Activated CD8-positive, alpha-beta T cell treated with anti-CD3 and anti-CD28 coated beads for 36 hours (primary cell): ENCODE measurements at places on chromosomes 2 and 18. TPM values are rescaled to one million over a fixed set of nuclear protein-coding genes. Genes with fewer than 3 reads are reported as not detected.

- H3K4me1 ChIP-seq = peaks cover 3% of the 10 kb centered on the region
- no peak for DNase-seq
- no peak overlapping the region for H3K27ac ChIP-seq
- no peaks in the 10 kb centered on the region for H3K27me3 ChIP-seq
- no peaks in the 10 kb centered on the region for H3K36me3 ChIP-seq
- no peak overlapping the region for H3K4me3 ChIP-seq
These were observed 33.6 kb downstream of the GCG start for GRCh38 chr2:162118166-162119031.

Gene INHBB
- total RNA-seq = not detected

Gene ST8SIA5
- total RNA-seq = not detected

Gene HADHB
- 58.8 TPM for total RNA-seq

DNA sequence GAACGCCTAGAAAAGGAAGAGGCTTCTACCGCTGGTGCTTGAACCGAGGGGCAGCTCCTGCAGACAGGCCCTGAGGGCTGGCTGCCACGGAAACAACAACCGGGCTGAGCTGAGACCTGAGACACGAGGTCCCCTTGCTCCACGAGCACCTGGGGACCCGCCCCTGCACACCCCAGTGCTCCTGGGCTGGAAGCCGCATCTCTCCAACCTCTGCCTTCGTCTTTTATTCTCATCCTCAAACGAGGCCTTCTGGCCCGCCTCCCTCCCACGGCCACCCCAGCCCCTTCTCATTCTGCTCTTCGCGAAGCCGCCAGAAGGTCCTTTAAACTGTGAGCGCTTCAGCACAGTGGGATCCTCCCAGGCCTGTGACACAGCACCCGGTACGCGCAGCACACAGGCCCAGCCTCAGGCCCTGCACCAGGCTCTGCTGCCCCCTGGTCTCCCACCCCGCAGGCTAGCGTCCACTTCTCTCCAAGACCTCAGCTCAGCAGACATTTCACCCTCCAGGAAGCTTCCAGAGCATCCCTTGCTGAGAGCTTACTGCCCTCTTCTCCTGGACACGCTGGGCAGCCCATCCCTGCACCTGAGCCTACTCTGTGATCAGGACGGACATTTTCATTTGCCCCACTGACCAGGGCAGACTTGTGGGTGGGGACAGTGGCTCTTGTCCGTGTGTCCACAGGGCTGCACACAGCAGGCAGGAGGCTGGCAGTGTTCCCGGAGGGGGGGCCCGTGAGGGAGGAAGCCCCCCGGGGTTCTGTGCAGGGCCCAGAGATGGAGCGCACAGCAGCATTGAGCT lies 149.7 kb downstream of the PXDN start:
- H3K4me3 ChIP-seq = no peak overlapping the region
- H3K36me3 ChIP-seq = no peaks in the 10 kb centered on the region
- H3K27me3 ChIP-seq = peaks cover 13% of the 10 kb centered on the region
- H3K27ac ChIP-seq = no peak overlapping the region

- no peaks in the 10 kb centered on the region for H3K36me3 ChIP-seq
- H3K27ac ChIP-seq = no peak overlapping the region
- DNase-seq = no peak
- H3K27me3 ChIP-seq = no peaks in the 10 kb centered on the region
- H3K4me3 ChIP-seq = no peak overlapping the region
- H3K4me1 ChIP-seq = peaks cover 5% of the 10 kb centered on the region
These were observed 110.6 kb downstream of the WDSUB1 start for GRCh38 chr2:159175927-159176326.

- no peaks in the 10 kb centered on the region for H3K4me1 ChIP-seq
- no peak overlapping the region for H3K27ac ChIP-seq
- H3K36me3 ChIP-seq = no peaks in the 10 kb centered on the region
- H3K4me3 ChIP-seq = no peak overlapping the region
These were observed 319.5 kb downstream of the ALK start for GRCh38 chr2:29601872-29602271.

GRCh38 chr2:159442159-159442852 lies 155.8 kb upstream of the WDSUB1 start:
- no peak overlapping the region for H3K27ac ChIP-seq
- peaks cover 7% of the 10 kb centered on the region for H3K4me1 ChIP-seq
- DNase-seq = no peak
- no peaks in the 10 kb centered on the region for H3K27me3 ChIP-seq

GRCh38 chr18:78901923-78902794 lies 77.5 kb upstream of the SALL3 start:
- no peak overlapping the region for H3K4me3 ChIP-seq
- no peaks in the 10 kb centered on the region for H3K4me1 ChIP-seq
- H3K36me3 ChIP-seq = no peaks in the 10 kb centered on the region
- no peak for DNase-seq
- no peak overlapping the region for H3K27ac ChIP-seq

Gene VWA3B
- not detected for total RNA-seq

DNA sequence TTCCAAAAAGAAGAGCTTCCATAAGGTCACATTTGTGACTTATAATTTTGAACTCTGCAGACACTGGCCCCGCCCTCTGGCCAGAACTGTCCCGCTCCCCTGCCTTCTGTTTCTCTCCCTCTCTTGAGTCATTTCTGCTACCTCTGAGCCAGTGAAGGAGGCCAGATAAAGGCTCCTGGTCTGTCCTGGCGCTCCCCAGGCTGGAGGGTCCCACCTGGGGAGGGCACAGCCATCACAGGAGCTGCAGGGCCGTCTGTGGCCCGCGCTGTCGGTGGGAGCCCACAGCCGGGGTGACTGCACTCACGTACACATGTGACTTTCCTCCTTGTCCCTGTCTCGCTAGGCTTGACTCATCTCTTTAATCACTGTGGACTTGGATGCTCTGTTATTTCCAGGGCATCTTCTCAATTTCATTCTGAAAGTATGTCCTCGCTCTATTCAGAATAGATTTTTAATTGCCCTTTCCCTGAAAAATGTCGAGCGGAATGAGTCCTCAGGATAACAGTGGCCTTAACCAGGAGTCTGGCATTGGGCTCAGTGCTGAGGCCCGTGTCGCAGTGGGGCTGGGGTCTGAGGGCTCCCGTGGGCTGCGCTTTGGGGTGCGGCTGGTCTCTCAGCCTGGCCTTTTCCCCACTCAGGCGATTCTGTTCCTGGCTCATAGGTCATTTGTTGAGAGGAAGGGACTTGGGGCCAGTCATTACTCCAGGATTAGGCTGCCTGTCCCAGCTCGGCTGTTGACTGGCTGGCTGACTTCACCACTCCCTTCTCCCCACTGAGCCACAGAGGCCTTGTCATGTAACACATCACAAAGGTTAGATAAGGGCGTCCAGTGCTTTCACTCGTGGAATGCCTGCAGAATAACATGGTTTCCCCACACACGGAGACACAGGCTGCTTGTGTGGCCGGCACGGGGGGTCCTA lies 34.5 kb downstream of the KLHL29 start:
- no peaks in the 10 kb centered on the region for H3K4me1 ChIP-seq
- no peaks in the 10 kb centered on the region for H3K27me3 ChIP-seq
- no peak overlapping the region for H3K27ac ChIP-seq
- DNase-seq = no peak
- H3K36me3 ChIP-seq = no peaks in the 10 kb centered on the region

Gene CXCR1
- total RNA-seq = not detected

DNA sequence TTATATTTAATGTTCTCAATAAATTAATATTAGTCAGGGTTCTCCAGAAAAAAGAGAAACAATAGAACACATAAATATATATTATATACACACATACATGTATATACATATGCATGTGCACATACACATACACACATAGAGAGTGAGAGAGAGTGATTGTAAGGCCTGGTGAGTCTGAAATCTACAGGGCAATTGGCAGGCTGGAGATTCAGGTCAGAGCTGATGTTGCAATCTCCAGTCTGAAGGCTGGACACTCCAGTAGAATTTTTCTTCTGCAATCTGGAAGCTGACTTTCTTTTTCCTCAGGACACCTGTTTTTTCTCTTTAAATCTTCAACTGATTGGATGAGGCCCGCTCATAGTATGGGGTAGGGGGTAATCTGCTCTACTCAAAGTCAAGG lies 3.2 kb downstream of the TMEM182 start:
- H3K27ac ChIP-seq = no peak overlapping the region
- no peaks in the 10 kb centered on the region for H3K27me3 ChIP-seq
- H3K4me3 ChIP-seq = no peak overlapping the region
- DNase-seq = no peak
- H3K4me1 ChIP-seq = no peaks in the 10 kb centered on the region

GRCh38 chr2:21650569-21650968 lies 526.8 kb downstream of the TDRD15 start:
- no peak overlapping the region for H3K27ac ChIP-seq
- no peak overlapping the region for H3K4me3 ChIP-seq
- DNase-seq = no peak
- H3K4me1 ChIP-seq = no peaks in the 10 kb centered on the region

Gene G6PC2
- total RNA-seq = not detected

DNA sequence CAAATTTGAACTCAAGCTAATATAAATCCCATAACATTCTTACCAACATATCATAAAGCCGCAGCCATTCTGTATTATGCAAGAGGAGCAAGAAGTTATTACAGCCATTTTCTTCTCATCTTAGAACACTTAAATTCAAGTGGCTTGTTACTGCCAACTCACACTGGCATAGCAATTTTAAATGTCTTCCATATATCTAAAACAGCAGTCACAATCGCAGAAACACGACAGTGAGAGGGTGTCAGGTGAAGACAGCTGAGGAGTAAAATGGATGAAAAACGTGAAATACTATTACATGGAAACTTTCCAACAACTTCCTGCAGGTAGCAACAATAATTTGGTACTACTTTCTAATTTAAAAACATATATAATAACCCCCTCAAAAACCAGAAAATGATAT lies 17.9 kb downstream of the PPP3R1 start:
- no peak overlapping the region for H3K4me3 ChIP-seq
- no peak overlapping the region for H3K27ac ChIP-seq
- H3K27me3 ChIP-seq = no peaks in the 10 kb centered on the region
- peaks cover 78% of the 10 kb centered on the region for H3K4me1 ChIP-seq

Gene OR6B2
- total RNA-seq = not detected

Gene OR6B3
- total RNA-seq = not detected

GRCh38 chr2:134897932-134898331 lies 20.7 kb upstream of the CCNT2 start:
- H3K36me3 ChIP-seq = no peaks in the 10 kb centered on the region
- H3K4me3 ChIP-seq = no peak overlapping the region
- no peak overlapping the region for H3K27ac ChIP-seq
- no peaks in the 10 kb centered on the region for H3K4me1 ChIP-seq

GRCh38 chr2:61535449-61535848 lies 2.7 kb downstream of the XPO1 start:
- peaks cover 44% of the 10 kb centered on the region for H3K36me3 ChIP-seq
- H3K27me3 ChIP-seq = no peaks in the 10 kb centered on the region
- H3K4me3 ChIP-seq = peak overlapping the region; percentile 83
- peaks cover 41% of the 10 kb centered on the region for H3K4me1 ChIP-seq
- no peak for DNase-seq
- H3K27ac ChIP-seq = peak overlapping the region; percentile 97

DNA sequence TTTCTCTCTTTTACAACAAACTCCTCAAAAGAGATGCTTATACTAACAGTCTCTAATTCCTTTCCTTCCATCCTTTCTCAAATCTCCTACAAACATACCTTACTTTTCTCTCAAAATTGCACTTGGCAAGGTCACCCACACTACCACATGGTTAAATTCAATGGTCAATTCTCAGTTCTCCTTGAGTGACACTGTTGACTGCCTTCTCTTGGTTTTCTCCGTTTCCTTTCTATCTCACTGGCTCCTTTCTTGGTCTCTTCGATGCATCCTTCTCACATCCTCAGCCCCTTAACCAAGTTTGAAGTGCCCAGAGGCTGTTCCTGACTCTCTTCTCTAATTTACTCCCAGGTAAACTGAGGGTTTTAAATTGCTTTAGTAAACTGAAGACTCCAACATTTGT lies 12.5 kb downstream of the C1D start:
- no peak for DNase-seq
- H3K27ac ChIP-seq = peak overlapping the region; percentile 17
- H3K4me3 ChIP-seq = no peak overlapping the region
- H3K27me3 ChIP-seq = no peaks in the 10 kb centered on the region
- H3K4me1 ChIP-seq = peaks cover 54% of the 10 kb centered on the region

DNA sequence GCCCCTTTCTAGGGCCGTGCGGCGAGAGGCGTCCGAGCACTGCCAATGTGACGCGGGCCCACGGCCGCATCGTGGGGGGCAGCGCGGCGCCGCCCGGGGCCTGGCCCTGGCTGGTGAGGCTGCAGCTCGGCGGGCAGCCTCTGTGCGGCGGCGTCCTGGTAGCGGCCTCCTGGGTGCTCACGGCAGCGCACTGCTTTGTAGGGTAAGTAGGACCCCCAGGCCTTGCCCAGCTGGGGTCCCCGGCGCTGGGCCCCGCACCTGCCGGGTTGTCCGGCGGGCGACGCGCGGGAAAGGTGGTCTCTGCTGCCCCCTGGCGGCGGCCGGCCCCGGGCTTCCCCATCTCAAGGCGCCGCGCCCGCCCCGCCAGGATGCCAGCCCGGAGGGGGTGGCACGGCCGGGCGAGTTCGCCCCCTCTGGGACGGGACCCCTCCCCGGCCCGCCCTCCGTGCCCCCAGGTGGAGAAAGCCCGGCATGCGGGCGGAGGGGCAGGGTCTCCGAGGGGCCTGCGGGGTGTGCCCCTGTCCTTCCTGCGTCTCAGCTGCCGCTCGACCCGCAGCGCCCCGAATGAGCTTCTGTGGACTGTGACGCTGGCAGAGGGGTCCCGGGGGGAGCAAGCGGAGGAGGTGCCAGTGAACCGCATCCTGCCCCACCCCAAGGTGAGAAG lies 1.9 kb downstream of the PRSS56 start:
- no peak overlapping the region for H3K27ac ChIP-seq
- H3K36me3 ChIP-seq = no peaks in the 10 kb centered on the region
- H3K27me3 ChIP-seq = peaks cover 37% of the 10 kb centered on the region
- DNase-seq = peak; percentile 74
- no peak overlapping the region for H3K4me3 ChIP-seq
- peaks cover 6% of the 10 kb centered on the region for H3K4me1 ChIP-seq

Gene CAPN14
- 0.59 TPM for total RNA-seq

DNA sequence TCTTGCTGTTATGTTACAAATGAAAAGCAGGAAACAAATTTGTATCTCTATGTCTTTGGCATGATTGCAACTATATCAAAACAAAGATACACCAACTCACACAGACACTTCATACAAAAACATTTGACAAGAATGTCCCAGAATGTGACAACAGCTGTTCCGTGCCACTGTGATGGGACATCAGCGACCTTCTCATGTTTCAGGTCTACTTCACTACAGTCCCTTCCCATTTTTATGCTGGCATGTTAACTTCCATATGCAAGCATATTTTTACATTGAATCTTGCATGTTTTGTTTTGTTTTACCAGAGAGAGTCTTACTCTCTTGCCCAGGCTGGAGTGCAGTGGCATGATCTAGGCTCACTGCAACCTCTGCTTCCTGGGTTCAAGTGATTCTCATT lies 71.2 kb downstream of the STK25 start:
- no peak overlapping the region for H3K27ac ChIP-seq
- H3K27me3 ChIP-seq = peaks cover 10% of the 10 kb centered on the region
- peaks cover 41% of the 10 kb centered on the region for H3K36me3 ChIP-seq

Gene KCTD1
- total RNA-seq = 3.4 TPM

GRCh38 chr2:28543316-28544035 lies 47.6 kb downstream of the PLB1 start:
- H3K27ac ChIP-seq = no peak overlapping the region
- no peak overlapping the region for H3K4me3 ChIP-seq
- peaks cover 27% of the 10 kb centered on the region for H3K4me1 ChIP-seq
- H3K27me3 ChIP-seq = no peaks in the 10 kb centered on the region

Gene FLACC1
- 0.76 TPM for total RNA-seq

GRCh38 chr18:50626317-50626716 lies 66.4 kb downstream of the MAPK4 start:
- no peak for DNase-seq
- no peaks in the 10 kb centered on the region for H3K4me1 ChIP-seq
- no peaks in the 10 kb centered on the region for H3K36me3 ChIP-seq
- peaks cover 10% of the 10 kb centered on the region for H3K27me3 ChIP-seq
- no peak overlapping the region for H3K4me3 ChIP-seq
